GM20000 (cell line): ENCODE measurements at places on chromosomes 16 and 17.

DNA sequence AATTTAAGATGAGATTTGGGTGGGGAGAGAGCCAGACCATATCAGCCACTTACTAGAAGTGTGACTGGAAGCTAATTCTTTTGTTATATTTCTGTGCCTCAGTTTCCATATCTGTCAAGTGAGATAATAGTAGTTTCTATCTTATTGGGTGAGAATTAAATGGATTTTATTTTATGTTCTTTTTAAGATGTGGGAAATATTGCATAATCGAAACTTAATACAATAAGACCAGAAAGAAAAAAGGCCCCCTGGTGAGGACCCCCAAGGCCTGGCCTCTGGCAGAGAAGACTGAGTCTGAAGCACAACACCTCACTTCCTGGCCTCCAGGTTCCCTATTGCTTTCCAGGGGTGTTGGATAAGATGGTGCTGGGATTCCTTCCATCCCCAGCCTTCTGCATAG is 13.7 kb downstream of the PLCG2 start:
- DNase-seq, result no peak

- no peak for DNase-seq
Measured at GRCh38 chr16:12204601-12205000, 228.1 kb downstream of the SNX29 start.

DNA sequence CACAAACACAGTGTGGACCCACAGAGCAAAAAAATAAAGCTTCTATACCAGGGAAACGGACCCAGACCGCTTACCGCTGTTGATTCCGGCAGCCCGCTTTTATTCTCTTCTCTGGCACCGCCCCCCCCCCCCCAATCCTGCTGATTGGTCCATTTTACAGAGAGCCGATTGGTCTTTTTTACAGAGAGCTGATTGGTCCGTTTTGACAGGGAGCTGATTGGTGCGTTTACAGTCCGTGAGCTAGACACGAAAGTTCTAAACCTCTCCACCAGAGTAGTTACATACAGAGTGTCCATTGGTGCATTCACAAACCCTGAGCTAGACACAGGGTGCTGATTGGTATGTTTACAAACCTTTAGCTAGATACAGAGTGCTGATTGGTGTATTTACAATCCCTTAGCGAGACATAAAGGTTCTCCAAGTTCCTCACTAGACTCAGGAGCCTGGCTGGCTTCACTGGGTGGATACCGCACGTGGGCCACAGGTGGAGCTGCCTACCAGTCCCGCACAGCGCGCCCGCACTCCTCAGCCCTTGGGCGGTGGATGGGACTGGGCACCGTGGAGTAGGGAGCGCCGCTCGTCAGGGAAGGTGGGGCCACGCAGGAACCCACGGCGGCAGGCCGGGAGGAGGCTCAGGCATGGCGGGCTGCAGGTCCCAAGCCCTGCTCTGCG is 92.4 kb downstream of the HAPSTR1 start:
- no peak for DNase-seq

DNA sequence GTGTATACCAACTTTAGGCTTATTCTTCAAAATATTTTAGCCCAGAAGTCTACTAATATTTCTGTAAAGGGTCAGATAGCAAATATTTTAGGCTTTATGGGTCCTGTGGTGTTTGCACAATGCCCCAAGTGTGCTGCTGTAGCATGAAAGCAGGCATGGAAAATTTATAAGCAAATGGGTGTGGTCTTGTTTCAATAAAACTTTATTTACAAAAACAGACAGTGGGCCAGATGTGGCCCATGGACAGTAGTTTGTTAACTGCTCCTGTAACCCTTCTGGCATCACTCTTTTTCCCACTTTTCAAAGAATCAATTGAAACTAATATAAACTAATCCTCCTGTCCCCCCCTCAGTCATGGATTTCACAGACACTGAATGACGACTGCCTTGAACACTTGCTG is 410.7 kb downstream of the SHISA9 start:
- no peak for DNase-seq

DNA sequence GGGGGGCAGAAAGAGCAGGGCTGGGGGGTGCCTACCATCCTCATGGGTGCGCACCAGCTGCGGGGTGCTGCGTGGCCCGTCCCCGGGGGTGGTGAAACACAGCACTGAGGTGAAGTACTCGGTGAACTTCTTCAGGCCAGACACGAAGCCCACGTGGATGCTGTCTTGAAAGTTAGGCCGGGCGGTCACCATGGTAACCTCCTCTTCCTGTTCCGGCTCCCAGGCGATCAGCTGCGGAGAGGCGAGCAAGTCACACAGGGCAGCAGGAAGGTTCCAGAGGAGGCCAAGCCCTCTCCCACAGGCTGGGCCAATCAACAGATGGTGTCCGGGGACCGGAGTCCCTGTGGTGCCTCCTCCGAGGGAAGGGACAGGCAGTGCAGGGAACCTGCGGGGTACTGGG is 90.1 kb upstream of the CDC42EP4 start:
- no peak for DNase-seq

GRCh38 chr16:1982013-1982433 is 754 bp upstream of the NOXO1 start:
- DNase-seq, result no peak

- DNase-seq, result no peak
Measured at GRCh38 chr16:10685709-10686108, 9.0 kb downstream of the TEKT5 start.

- DNase-seq, result no peak
Measured at GRCh38 chr16:23896832-23897821, 61.3 kb downstream of the PRKCB start.

DNA sequence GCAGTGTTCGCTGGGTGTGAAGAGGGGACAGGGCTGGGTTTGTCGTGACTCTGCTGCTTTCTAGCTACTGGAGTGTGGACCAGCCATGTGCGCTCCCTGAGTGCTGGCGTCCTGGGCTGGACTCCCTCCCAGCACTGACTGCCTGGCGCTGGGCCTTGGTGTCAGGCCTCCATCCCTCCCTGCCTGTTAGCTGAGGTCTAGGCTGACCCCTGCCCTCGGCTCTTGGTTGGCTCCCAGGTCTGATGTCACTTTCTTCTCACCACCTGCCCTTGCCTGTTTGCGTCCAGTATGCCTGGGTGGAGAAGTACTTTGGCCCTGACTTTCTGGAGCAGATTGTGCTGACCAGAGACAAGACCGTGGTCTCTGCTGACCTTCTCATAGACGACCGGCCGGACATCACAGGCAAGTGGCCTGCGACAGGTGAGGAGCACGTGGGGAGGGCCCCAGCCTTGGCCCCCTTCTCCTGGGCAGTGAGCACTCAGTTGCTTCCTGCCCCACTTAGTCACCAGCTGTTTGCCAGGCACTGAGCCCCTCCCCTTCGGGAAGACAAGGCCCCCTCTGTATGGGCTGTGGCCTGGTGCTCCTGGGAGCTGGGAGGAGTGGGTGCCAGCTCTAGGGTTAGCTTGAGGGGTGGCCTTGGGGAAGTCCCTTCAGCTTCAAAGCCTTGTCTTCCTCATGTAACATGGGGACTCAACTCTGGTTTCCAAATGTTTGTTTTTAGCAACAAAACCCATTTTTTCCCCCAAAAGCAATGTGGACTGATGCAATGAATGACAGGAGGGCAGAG is 41.5 kb downstream of the NT5M start:
- no peak for DNase-seq

DNA sequence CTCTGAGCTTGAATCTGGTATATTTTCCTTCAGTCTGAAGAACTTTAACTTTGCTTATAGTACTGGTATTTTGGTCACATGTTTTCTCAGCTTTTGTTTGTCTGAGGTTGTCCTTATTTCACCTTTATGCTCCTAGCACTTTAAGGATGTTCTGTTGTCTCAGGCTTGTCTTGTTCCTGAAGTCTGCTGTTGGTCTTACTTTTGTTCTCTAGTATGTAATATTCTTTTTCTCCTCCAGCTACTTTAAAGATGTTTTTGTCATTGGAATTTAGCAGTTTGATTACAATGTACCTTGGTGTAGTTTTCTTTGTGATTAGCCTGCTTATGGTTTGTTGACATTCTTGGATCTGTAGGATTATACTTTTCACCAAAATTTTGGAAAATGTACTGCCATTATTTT is 23.6 kb downstream of the RPTOR start:
- no peak for DNase-seq

DNA sequence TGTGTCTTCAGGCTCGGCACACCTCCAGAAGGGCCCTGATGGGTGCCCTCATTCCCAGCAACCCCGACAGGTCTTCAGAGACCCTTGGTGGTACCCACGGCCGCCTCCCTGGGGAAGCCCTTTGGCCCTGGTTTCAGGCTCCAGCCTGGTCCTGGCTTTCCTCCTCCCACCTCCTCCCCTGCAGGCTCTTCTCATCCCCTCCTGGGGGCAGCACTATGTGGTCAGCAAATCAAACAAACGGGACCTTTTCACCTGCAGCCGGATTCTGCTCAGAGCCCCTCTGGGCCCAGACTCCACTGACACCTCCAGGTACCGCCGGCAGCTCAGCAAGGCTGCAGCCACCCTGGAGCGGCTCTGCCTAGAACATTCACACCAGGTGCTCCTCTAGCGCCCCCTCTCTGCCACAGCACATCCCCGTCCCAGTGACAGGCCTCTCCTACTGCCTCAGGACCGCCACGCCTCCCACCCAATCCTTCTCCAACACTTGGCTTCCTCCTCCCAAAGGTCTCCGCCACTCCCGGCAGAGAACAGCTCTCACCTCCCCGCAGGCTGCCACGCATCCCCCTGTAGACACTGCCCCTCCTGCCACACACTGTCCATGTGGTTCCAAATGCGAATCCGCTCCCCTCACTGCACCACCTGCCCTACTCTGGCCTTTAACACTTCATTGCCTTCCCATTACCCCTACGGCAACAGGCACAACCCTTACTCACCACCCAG is 12.0 kb downstream of the CORO7 start:
- no peak for DNase-seq

DNA sequence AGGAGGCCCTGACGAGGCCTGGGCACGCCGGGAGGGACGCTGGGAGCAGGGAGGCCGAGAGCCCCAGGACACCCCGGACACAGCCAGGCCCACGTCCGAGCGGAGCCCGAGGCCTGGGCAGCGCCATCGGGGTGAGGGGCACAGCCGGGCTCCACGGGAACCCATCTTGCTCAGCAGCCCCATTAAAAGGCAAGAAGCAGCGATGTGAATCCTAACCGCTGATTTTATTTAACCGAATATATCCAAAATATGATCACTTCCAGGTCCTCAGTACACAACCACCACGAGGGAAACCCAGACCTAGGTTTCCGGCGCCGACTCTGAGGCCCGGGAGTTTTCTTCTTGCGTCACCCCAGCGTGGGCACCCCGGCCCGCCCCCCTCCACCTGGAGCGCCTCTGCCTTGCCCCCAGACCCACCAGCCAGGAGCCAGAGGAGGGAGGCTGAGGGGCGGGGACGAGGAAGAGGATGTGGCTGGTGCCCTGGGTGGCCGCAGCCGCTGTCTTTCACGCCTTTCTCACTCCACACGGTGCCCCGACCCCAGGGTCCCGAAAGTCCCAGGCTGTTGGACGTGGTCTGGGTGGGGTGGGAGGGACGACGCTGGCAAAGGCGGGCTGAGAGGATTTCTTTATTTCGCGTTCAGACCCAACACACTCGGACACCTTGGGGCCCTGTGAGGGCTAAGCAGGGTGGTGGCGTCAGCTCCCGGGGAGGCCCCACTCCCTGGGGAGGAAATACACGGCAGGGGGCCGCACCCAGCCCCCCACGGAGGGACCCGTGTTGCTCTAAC is 568 bp upstream of the CCDC154 start:
- DNase-seq, result no peak

GRCh38 chr16:668519-669171 is 713 bp downstream of the RHOT2 start:
- DNase-seq, result no peak
